ENCODE measurements at places on chromosomes 7 and 10. TPM values are rescaled to one million over a fixed set of nuclear protein-coding genes. Genes with fewer than 3 reads are reported as not detected.
A peak's percentile ranks its signal among the peaks of the same experiment; 100 is the strongest.

DNA sequence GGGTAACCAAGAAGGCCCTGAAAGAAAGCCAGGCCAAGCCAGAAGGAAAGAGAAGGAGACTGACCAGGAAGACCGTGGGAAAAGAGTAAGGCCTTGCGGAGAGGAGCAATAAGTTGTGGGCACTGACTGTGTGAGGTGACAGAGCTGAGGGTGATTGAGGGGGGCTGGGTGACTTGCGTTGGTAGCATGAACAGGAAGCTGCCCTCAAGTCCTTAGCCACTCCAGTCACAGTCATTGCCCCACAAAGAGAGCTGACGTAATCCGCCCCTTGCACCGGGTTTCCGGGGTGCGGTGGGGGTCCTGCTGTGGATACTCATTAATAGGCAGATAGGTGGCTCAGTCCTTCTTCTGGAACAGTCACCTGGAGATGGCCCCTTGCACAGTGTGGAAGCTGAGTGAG, 16.1 kb upstream of the DMBT1 start:
- DNase-seq, result no peak

The ARMC10 gene
- total RNA-seq, result 49.7 TPM

The AQP1 gene
- total RNA-seq, result 0.36 TPM

The NEBL gene
- not detected for total RNA-seq

DNA sequence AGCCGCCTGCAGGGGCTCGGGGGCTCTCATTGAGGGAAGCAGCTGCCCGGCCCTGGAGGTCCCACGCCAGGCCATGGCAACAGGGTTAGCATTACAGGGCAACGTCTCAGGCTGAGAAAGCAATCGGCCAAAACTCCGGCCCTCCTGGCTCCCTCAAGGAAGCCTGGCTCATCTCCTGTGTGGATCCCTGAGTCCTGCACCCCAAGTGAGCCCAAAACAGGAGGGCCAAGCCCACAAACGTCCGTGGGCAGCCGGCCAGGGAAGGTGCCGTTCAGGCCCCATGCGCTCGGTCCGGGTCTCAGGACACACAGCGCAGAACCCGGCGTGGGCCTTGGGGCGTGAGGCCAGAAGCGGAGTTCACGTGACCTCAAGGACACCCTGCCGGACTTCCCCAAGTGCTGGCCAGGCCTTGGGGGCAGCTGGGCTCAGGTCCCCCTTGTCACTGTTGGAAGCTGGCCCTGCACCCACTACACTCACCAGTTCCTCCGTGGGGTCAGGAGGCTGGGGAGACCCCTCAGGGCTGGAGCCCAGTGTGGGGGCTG, 8.0 kb upstream of the PWWP2B start:
- peak; percentile 54 for DNase-seq

The SDK1 gene
- 0.14 TPM for total RNA-seq

The AVL9 gene
- 44.2 TPM for total RNA-seq
